ENCODE measurements at places on chromosomes 12 and 14.

GRCh38 chr12:10697156-10697555, 23.3 kb upstream of the STYK1 start:
- no peak for DNase-seq

DNA sequence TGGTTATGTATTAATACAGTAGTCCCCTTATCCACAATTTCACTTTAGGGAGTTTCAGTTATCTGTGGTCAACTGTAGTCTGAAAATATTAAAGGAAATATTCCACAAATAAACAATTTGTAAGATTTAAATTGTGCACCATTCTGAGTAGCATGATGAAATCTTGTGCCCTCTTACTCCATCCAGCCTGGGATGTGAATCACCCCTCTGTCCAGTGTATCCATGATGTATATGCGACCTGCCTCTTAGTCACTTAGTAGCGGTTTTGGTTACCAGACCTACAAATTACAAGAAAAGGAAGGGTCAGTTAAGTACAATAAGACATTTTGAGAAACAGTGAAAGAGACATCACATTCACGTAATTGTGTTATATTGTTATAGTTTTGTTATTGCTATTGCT, 39.9 kb upstream of the MDGA2 start:
- DNase-seq = no peak

- DNase-seq = no peak
These were observed 449.7 kb upstream of the USP15 start for GRCh38 chr12:61810486-61810885.

- DNase-seq = no peak
These were observed 6.5 kb downstream of the EPS8 start for GRCh38 chr12:15782667-15783066.

- DNase-seq = no peak
These were observed 71.7 kb downstream of the NOVA1 start for GRCh38 chr14:26526137-26526536.

- DNase-seq = no peak
These were observed 58.9 kb downstream of the SLC25A47 start for GRCh38 chr14:100382106-100382455.

GRCh38 chr14:103206836-103207387, 83.7 kb downstream of the TNFAIP2 start:
- DNase-seq = no peak

DNA sequence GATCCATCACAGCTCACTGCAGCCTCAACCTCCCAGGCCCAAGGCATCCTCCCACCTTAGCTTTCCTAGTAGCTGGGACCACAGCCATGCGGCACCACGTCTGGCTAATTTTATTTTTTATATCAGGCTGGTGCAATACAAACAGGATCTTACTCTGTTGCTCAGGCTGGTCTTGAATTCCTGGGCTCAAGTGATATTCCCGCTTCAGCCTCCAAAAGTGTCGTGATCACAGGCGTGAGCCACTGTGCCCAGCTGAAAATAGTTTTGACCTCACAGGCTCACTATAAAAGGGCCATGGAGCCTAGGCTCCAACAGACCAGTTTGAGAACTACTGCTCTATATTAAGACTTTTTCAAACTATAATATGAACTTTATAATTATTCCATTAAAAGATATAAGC, 37.3 kb downstream of the SNX6 start:
- DNase-seq = no peak

- DNase-seq = no peak
These were observed 453.7 kb downstream of the RPL10L start for GRCh38 chr14:46197856-46198255.

GRCh38 chr14:76514213-76514998, 138.5 kb downstream of the ESRRB start:
- no peak for DNase-seq

- no peak for DNase-seq
These were observed 59.8 kb downstream of the HECTD4 start for GRCh38 chr12:112322441-112322840.

- DNase-seq = no peak
These were observed 250.1 kb downstream of the NUAK1 start for GRCh38 chr12:105888696-105889095.

DNA sequence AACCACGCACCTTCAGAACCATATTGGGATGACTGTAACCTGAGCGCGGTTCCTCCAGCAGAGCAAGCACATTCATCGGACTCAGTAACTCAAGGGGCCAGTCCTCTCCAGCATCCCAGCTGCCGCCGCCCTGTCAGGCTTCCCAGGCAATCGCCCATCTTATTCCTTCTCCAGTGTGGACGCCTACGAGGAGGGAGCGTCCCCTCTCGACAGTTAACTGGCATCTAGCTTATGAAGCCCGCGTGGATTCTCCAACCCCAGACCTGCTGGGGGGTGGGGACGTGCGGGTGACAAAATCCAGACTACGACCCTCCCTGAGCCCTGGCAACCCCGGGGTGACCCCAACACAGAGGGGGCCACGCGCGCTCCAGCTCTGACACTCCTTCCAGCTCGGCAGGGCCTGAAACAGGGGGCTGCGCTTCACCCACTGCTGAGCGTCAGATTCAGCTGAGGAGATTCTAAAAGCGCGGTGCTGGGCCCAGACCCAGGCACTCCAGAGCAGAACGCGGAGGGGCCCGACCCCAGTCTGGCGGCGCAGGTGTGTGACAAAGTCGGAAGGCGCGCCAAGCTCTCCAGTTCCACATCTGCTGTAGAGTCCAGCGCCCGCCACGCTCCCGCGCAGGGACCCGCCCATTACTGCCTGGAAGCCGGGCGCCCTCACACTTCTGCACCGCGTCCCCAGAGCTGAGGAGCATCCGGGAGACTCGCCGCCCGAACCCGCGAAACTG, 43.9 kb upstream of the ESR2 start:
- DNase-seq = no peak

DNA sequence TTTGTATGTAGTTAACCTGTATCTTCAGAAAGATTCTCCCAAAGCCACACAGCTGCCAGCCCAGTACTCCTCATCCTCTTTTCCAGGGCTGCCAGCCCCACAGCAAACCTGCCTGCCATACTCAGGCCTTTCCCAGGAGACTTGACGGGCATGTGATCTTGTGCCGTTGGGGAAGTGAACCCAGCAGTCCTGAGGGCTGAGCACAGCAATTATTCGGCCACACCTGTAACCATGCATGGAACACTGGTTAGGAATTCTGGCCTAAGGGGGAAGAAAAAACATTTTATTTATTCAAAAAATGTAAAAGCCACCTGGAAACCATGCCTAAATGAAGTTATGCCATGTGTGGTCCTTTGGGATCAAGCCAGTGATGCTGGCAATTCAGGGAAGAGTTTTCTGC, 145.3 kb downstream of the GRIN2B start:
- DNase-seq = no peak

- no peak for DNase-seq
These were observed 6.9 kb upstream of the PDE3A start for GRCh38 chr12:20361416-20361815.

DNA sequence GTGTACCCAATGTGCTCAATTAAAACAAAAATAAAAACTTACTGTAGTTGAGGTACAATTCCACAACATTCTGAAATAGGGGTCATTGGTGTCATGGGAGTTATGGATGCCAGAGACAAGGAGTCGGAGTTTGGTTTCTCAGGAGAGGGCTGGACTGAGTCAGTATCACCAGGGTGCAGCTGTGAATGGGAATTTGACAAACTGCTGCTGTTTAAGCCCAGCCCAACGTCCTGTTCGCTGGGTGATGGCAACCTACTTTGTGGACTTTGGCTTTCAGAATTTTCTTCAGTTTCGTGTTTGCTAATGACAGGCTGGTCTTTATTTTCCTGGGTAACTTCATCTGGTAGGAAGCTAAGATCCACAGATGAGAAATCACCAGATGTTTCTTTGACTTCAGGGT, 3.9 kb downstream of the TBPL2 start:
- DNase-seq = no peak

Data from stimulated activated CD8-positive, alpha-beta memory T cell treated with anti-CD3 and anti-CD28 coated beads, Interleukin-15, amount 100 ng/mL, for 4 hours (primary cell).